ENCODE measurements at places on chromosomes 3 and 15.
A peak's percentile ranks its signal among the peaks of the same experiment; 100 is the strongest.

- DNase-seq = no peak
These were observed 517.7 kb upstream of the TBL1XR1 start for GRCh38 chr3:177714945-177715344.

DNA sequence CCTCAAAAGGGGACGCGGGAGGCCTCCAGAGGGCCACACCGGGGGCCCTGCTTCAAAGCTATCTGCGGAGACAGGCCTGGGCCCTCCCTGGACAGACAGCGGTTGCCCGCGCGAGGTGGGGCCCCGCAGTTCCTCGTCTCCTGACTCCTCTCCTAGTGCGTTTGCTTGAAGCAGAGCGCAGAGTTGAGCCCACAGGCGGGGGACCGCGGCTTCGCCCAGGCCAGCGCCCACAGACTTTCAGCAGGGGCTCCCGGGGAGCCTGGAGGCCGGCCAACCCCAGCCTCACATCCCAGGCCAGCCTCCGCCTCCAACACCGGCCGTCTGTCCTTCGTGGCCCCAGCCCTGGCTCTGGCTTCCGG is 540 bp upstream of the ADAMTS7 start:
- no peak for DNase-seq

DNA sequence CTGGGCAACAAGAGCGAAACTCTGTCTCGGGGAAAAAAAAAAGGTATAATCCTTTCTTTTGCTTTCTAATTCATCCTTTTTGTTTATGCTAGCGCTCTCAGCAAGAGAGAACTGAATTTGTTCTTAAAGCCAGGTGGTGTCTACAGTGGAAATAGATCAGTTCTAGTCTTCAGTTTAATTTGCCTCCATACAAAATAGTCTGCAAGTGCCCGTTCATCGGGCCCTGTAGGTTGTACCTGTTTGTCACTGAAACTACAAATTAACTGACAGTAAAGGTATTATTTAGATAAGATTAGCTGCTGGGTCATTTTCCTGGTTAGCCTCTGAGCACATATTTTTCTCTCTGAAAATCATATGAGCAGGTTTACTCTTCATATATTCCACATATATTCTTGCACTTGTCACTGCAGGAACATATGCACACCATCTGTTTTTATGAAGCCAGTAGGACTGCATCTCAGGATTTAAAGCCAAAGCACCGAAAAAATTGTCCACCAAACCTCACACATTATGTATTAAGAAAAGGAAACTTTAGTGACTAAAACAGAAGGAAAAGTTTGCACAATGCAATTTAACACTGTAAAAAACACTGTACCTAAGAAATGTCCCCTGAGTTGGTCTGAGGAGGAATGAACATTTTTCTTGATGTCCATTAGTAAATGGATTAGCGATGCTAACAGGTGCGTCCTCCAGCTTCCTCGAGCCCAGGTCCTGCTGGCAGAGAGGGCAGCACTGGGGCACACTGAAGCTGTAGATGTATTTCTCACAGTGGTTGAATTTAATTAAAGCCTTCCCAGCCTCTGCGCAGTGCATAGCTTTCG is 437 bp downstream of the MKRN2OS start:
- no peak for DNase-seq

GRCh38 chr3:153291059-153291685 is 129.1 kb downstream of the RAP2B start:
- no peak for DNase-seq

- peak; percentile 76 for DNase-seq
These were observed 378.7 kb upstream of the TGFBR2 start for GRCh38 chr3:30227571-30228301.

Data from kidney glomerular epithelial cell (primary cell).